ENCODE measurements at places on chromosomes 4 and X.
A peak's percentile ranks its signal among the peaks of the same experiment; 100 is the strongest.

DNA sequence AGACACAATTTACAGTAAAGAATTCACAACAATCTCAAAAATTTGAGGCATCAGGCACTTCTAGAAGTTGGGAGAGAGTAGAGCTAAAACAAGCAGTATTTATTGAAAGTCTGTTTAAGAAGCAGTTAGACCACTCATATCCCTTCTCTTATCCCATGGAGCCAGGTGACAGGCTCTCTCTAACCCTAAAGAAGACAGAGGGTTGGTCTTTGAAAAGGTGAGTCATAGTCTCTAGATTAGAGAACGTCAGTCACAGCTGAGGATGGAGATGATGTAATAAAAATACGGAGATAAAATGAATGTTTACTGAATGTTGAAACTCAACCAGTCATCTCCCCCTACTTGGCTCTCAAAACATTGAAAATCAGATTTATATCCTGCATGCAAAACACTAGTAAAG lies 223.8 kb downstream of the CHIC2 start:
- DNase-seq, result no peak
- H3K27me3 ChIP-seq, result no peaks in the 10 kb centered on the region
- H3K27ac ChIP-seq, result no peak overlapping the region
- no peaks in the 10 kb centered on the region for H3K36me3 ChIP-seq
- H3K4me3 ChIP-seq, result no peak overlapping the region
- no peaks in the 10 kb centered on the region for H3K4me1 ChIP-seq

DNA sequence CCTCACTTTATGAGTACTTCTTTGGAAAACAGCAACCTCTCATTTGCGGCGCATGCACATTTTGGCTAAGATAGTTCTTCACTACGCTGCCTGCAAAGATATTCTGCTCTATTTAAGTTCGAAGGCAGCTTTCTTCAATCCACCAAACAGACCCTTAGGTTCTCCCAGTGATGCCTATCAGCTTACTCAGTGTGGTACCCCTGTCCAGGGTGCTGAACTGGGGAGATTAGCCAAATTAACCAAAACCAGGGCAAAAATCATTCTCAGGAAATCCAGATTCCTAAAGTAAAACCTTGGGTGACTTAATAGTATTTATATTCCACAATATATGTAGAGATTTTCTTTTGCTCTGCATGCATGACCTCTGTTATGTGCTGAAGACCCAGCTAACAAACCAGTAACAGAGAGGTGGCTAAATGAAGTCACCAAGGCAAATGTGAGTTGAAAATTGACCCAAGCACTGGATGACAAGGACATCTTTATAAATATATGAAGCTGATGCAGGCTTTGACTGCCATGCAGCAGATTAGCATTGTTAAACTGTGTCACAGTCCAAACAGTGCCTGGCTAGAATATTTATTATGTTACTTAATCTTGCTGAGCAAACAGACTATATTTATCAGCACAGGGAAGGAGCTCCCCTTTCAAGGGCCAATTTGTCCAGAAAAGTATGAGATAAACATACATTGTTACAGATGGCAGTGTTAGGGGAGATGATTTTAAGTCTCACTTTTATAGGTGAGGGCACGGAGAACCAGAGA lies 418.2 kb downstream of the STIM2 start:
- no peak overlapping the region for H3K4me3 ChIP-seq
- DNase-seq, result peak; percentile 20
- H3K27ac ChIP-seq, result no peak overlapping the region
- H3K36me3 ChIP-seq, result no peaks in the 10 kb centered on the region
- H3K4me1 ChIP-seq, result no peaks in the 10 kb centered on the region

DNA sequence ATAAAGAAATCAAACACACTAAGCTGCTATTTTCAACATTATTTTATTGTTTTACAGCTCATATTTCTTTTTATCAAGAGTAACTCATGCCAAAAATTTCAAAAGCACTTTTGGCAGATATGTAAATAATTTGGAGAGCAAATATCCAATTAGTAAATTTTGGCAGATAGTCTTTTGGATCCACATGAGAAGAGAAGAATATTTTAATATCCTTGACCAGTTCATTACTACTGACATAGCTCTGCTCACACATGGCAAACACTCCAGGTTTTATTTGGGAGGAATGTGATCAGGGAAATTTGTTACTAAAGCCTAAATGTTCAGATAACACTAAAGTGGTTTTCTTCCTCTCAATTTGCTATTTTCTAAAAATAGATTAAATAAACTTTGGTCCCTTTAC lies 1054.3 kb downstream of the FAT4 start:
- H3K27me3 ChIP-seq, result no peaks in the 10 kb centered on the region
- H3K36me3 ChIP-seq, result no peaks in the 10 kb centered on the region
- no peak for DNase-seq
- H3K4me1 ChIP-seq, result no peaks in the 10 kb centered on the region
- H3K4me3 ChIP-seq, result no peak overlapping the region

DNA sequence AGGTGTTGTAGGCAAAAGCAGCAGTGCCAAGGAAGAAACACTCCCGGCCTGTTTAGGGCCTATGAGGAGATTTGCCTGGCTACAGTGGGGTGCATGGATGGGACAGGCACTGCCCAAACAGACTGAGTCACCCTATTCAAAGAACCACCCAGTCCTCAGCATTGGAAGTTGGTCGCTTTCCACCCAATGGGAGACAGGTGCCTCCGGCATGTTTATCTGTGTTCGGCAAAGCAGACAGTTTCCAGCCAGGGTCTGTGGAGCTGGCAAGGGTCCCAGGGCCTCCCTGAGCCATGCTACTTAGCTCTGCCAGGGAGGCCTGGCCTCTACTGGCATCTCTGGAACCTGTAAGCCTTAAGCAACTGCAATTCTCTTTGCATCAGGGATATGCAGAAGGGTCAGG lies 165.1 kb upstream of the ATP6AP2 start:
- no peaks in the 10 kb centered on the region for H3K36me3 ChIP-seq
- H3K27me3 ChIP-seq, result no peaks in the 10 kb centered on the region
- no peak overlapping the region for H3K27ac ChIP-seq
- H3K4me3 ChIP-seq, result no peak overlapping the region

GRCh38 chrX:2903366-2903765 lies 25.8 kb downstream of the ARSD start:
- H3K36me3 ChIP-seq, result no peaks in the 10 kb centered on the region
- H3K27ac ChIP-seq, result no peak overlapping the region
- DNase-seq, result no peak
- no peaks in the 10 kb centered on the region for H3K27me3 ChIP-seq
- no peaks in the 10 kb centered on the region for H3K4me1 ChIP-seq

GRCh38 chr4:180636696-180637404 lies 1606.4 kb upstream of the TENM3 start:
- no peak overlapping the region for H3K27ac ChIP-seq
- H3K27me3 ChIP-seq, result no peaks in the 10 kb centered on the region
- no peaks in the 10 kb centered on the region for H3K36me3 ChIP-seq

Measured in colonic mucosa (tissue), 4 donors.